SK-N-SH (cell line): ENCODE measurements at places on chromosomes 11 and 22.

GRCh38 chr22:29744902-29745301 is 21.9 kb downstream of the ZMAT5 start:
- DNase-seq: no peak

DNA sequence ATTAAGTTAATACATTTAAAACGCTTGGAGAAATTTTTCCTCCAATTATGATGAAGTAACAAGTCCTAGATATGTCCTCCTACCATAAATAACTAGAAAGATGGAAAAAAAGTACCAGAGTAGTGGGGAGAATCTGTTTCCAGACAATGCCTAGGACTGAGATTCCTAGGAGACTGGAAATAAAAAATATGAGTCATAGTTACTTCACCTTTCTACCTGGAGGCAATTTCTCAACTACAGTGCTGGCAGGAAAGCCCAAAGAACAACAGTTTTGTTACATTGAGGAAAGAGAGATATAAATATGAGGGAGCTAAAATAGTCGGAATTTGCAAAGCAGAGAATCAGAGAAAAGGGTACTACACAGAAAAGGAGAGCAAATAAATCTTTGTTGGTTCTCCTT is 202.1 kb upstream of the ARHGAP42 start:
- DNase-seq: no peak

DNA sequence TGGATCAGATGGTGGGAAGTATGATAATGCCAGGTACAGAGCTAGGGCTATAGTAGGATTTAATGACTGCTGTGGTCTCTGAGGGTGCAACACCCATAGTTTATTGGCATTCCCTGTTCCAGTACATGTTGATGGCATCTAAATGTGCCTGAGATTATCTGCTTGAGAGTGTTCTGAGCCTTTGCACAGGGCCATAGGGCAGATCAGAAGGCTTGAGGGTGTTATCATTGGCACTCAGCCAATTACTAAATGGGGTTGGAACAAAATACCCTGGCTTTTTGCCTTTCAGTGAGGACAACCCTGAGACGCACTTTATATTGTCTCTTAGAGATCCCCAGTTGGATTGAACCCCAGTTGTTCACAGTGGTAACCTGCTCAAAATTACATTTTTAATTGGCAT is 6.7 kb downstream of the SLC5A12 start:
- DNase-seq: no peak

GRCh38 chr22:34998921-34999320 is 67.0 kb upstream of the ISX start:
- no peak for DNase-seq

DNA sequence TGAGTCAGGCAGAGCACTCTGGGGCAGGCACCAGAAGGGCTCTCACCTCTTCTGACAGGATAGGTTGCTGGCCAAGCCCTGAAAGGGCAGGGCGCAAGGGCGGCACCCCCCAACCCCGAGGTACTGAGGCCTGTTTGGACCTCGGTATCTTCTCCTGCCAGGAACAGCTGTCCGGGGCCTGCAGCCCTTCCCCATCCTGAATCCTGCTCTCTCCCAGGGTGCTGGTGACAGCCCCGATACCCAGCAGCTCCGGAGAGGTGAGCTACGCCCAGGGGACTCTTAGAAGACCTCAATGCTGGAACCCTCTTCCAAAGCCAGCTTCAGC is 79.1 kb downstream of the PHF21B start:
- peak; percentile 50 for DNase-seq

GRCh38 chr11:69027704-69028372 is 14.8 kb upstream of the MRGPRF start:
- no peak for DNase-seq

DNA sequence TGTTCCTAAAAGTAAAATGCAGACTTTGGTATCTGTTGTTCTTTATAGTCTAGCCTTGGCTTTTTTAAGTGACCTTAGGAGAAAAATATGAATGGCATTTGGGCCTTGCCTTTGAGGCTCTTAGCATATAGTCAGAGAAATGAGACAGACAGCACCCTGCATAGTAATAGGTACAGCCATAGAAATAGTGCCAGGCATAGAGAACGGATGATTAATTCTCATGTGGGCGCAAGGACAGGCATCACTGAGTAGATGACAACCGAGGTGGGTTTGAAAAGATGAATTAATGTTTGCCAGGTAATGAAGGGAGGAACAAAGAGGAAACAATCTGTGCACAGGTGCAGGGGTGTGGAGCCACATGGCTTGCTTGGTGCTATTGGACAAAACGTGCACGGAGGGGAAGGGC is 90.5 kb downstream of the BMAL1 start:
- DNase-seq: no peak

- no peak for DNase-seq
Observed at GRCh38 chr11:64511966-64512365, 79.1 kb upstream of the SLC22A12 start.

DNA sequence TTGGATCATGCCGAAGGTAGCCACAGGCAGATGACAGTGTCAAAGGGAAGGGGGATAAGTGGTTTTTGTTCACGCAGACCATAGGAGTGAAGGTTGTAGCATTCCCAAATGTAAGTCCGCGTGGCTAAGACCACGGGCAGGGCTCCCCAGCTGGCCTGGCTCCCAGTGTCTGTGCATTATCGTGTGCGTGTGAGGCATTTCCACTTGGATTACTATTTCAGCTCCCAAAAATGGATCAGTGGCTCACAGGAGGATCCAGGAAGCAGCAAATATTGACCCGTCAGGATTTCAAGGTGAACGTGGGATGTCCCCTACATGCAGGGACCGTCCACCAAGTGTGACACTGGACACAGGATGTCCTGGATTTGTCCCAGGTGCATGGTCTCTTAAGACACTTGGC is 10.6 kb downstream of the CDKN1C start:
- no peak for DNase-seq

DNA sequence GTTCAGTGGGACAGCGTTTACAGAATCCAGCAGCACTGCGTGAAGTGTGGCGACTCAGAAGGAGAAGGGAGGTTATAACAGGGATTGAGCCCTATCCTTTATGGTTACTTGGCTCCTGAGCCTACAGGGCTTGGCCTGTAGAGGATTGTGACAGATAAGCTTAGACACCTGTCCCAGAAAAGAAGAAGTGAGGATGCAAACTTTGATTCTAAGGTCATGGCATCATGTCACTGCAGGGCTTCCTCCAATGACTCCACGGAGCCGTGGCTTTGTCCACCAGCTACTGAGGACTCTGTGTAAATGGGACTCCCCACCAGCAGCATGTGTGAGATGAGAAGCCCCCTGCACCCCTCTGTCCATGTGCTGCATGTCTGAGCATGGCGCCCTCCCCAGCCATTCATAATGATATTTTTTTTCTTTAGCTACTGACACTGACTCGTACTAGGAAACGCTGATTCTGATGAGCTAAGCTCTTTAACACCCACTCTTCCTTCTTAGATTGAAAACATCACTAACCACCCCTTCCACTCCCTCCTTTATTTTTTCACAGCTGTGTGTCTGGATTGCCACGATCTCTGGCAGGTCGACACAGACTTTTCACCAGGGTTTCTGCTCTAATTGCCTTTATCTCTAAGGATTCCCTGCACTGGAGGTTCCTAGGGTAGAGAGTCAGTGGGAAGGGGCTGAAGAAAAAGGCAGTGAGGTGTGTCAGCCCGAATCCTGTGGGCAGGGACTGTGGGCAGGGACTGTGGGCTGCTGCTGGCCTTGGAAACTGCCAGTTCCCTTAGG is 65.5 kb upstream of the TTC12 start:
- DNase-seq: no peak

DNA sequence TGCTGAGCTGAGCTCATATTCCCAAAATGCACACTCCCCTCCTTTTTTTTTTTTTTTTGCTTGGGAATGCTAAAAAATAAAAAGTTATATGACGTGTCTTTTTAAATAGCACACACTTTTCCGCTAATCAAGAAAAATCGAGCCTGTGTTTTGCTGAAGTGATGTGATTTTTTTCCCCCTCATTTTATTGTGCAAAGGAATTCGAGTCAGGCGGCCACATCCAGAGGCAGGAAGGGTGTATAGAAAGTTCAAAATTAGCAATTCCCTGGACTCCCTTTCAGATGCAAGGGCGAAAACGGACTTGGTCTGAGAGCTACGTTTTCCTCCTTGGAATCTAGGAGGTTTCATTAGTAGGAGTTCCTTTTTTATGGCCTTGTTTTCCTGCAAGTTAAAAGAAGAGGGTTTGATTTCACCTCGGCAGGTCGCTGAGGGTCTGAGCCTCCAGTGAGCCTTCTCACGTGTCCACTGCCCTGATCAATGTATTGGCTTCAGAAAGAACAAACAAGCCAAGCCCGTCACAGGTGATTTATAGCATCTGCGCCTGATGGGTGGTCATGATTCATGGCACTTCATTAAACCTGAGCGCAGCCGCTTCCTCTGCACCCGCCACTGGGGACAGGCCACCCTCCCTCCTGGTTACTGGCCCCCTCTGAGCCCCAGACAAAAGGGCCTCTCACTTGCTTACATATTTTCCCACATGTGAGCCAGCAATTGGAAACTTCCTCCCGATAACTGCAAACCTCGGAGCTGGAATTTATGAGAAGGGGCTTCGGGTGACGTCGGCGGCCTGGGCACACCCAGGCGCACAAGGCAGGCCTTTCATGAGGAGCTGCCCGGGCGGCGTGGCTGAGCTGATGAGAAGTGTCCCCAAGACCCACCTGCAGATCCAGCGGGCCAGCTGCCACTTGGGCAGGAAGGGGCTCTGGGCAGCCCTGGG is 64.4 kb upstream of the LINC01488 start:
- DNase-seq: no peak

DNA sequence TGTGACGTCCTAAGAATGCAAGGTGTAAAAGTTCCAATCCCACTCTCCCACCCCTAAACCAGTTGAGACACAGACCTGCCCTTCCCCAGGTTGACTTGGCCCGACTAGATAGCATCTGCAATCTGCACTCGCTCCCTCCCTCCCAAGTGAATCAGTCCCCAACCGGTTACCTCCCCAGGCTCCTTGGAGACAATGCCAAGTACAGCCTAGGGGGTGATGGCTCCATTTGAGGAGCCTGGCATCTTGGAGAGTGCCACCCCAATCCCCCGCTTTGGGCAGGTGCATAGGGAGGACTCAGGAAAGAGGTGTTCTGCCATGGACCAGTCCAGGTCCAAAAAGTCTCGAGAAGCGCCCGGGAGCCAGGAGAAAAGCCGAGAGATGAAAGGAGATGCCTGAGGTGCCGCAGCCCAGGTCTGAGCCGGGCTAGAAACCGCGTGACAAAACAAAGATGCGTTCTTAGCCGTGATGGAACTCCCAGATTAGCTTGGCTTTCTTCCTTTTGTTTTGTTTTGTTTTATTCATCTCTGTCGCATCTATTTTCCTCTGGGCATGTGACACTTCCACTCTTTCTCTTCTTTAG is 18.7 kb upstream of the SNX32 start:
- DNase-seq: no peak

DNA sequence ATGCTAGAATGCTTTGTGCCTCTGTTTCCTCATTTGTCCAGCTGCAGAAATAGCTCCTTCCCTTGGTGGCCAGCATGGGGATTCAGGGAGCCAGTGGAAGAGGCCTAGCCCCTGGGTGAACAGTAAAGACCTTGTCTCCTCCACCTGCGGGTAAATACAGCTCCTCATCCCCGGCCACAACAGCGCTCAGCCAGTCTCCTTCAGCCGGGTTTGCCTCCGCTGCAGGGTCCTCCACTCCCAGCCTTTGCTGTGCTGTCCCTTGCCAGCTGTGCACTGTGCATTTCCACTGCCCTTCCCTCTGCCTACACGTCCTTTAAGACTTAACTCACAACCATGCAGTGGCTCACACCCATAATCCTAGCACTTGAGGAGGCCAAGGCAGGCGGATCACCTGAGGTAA is 1.5 kb upstream of the CDC42EP1 start:
- DNase-seq: no peak

- no peak for DNase-seq
Observed at GRCh38 chr22:25147642-25147928, 52.1 kb upstream of the CRYBB3 start.

DNA sequence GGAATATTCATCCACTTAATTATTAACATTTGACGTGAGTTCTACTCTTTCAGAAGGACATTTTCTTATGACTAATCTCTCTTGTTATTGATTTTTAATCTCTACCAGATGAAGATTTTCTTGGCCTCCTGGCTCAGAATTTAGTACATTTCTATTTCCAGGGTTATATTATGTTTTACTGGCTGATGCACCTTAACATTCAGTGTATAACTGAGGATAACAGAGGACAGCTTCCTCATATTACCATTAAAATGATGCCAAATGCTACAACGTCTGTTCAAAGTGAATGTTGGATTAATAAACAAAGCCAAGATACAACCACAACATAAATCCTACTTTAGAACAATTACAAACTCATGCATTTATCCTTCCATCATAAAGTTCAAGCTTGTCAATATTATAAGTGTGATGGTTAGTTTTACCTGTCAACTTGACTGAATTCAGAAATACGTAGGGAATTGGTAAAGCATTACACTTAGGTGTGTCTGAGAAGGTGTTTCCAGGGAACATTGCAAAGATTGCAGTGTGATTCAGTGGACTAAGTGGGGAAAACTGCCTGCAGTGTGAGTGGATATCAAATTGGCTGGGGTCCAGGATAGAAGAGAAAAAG is 485.2 kb downstream of the LRRC4C start:
- DNase-seq: no peak

DNA sequence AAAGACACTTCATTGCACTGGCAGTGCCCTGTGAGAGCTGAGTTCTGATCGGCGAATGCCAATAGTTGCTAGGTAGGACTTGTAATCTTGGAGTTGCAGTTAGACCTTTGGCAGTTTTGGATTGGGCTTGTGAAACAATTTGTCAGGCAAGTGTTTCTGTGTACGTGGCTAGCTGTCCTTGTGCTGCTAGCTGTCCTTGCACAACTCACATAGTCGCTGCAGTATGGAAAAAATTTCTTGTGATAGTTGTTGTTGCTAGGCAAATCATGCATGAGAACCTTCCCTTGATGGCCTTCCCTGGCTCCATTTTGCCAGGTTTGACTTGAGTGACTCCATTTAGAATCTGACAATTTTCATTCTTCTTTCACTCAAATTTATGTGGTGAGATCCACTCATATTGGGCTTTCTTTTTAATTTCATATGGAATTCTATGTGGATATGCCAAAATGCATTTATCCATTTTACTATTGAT is 140.7 kb downstream of the APIP start:
- no peak for DNase-seq

- DNase-seq: no peak
Observed at GRCh38 chr11:11944444-11944843, 64.0 kb downstream of the DKK3 start.

- DNase-seq: no peak
Observed at GRCh38 chr11:11967669-11968510, 40.5 kb downstream of the DKK3 start.

DNA sequence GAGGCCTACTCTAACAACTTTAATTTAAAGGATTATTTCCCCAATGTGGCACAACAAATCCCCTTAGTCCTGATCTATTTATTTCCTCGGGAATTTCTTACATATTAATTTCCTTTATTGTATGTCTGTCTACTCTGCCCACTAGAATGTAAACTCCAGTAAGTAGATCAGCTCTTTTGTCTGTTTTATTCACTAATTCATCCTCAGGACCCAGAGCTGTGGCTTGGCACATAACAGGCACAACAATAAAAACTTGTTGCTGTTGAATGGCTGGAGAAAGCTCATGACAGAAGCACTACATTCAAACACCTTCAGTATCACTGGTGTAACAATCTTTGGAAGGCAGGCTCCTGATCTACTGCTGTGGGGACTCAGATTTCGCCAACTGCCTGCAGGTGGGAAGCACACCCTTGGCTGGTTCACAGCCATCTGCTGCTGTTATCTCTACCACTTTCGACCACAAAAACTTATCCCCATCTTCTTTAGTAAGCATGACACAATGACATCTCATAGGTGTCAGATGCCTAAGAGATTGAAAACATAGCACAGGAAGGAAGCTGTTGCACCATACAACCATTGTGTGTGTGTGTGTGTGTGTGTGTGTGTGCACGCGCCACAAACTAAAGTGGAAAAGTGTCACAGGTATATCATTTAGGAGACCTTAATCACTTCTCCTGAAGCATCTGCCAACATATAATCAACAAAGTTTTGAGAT is 11.9 kb downstream of the HIRA start:
- DNase-seq: no peak
